Ureter (tissue), 1 donor: ENCODE measurements at places on chromosomes 1 and 21.

DNA sequence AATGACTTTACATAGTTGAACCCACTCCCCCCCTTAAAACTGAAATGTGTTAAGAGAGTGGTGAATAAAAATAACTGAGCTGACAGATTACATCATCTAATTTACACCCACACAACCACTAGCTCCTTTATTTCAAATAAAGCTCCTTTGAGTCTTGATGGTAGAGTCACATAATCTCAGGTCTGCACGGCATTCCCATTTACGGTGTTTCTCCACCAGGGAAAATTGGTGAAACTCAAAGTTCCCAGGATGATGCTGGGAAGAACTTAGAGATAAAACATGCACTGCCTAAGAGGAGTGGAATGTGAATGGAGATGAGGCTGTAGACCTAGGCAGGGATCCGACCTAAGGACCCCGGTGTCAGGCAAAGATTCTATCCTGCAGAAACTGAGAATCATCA is 727.8 kb upstream of the ADAMTS5 start:
- DNase-seq: no peak

GRCh38 chr1:200909071-200909470 is 14.4 kb downstream of the INAVA start:
- DNase-seq: no peak

DNA sequence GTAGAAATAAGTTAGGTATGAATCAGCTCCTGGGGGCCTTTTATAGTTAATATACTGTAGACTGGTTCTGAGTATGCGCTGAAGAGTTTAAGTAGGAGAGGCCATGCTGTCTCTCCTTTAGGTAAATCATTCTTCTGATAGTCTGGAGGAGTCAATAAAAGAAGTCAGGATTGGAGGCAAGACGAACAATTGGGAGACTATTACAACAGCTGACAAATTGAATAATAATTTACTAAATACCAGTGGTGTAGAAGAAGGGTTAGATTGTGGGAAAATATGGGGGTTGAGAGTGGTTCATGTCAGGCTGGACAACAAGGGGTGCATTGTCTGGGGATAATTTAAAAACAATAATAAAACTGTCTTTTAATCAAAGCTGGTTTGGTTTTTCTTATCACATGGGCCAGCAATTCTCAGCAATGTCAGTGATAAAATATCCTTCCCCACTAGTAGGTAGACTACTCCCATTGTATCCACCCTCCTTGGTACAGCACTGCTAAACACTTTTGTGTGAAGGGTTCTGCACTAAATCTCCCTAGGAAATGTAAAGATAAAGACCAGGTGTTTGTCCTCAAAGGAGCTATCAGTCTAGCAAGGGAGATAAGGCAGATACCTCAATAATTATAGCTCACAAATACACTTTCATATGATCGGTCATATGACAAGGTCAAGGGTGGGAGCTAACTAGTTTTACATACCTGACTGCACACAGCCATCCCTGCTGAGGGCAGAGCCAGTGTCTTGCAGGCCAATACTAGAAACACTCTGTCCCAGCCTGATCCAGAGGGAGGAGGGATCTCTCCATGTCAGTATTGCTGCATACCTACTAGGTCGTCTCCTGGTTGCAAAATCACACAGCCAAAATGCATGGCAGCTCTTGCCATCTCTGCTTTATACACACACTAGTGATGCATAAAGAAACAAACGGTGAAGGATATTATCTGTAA is 299.7 kb downstream of the VAV3 start:
- DNase-seq: no peak

GRCh38 chr1:99133756-99134500 is 129.3 kb upstream of the PLPPR5 start:
- DNase-seq: no peak

DNA sequence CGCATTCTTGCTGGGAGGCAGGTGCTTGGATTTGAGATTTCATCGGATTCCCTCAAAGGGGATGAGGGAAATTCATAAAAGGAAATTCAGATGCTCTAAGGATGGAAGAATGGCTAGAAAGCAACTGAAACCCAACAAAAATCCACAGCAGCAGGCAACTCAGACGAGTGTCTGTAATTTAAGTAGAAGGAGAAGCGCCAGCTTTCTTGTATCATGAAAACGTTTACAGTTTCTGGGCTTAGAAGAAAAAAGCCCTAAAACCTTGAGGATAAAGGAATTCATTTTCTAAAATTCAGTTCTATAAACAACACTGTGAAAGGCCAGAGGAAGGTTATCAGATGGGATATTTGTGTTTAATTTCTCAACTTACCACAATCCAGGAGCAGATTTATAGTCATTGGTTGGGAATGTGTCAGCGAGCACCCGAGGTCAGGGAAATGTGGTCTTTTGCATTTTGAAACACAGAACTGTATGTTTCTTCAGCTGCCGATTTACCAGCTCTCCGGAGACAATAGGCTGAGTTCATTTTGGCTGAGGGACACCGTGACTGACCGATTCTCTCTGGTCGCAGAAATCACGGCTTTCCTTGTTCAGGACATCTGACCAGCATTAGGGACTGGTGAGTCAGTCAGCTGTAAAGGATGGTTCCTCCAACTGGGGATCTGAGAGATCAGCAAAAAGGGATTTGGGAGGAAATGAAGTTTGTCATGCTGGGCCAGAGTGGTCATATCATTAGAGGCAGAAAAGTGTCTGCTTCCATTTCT is 111.6 kb upstream of the ERRFI1 start:
- peak; percentile 55 for DNase-seq

GRCh38 chr1:20551945-20552727 is at the start of gene FAM43B:
TSS of gene FAM43B (plus strand) at chr1:20552573. CDS start at chr1:20552974, 401 bp downstream.
- DNase-seq: peak; percentile 65

- no peak for DNase-seq
Observed at GRCh38 chr1:8027748-8028570, 1.9 kb upstream of the ERRFI1 start.

GRCh38 chr1:67952071-67952470 is 98.4 kb downstream of the DIRAS3 start:
- no peak for DNase-seq

DNA sequence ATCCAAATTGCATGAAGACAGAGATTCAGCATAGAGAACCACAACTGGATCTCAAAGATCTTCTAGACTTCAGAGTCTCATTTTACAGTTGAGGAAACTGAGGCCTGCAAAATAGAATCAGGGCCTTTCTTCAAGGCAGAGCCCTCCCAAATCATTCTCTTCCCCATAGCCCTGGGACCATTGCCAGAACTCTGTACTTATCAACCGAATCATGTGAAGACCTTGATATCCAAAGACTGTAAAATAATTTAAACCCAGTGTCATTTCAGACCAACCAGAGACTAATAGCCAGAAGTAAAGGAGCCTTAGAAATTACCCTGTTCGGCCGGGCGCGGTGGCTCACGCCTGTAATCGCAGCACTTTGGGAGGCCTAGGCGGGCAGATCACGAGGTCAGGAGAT is 90.1 kb downstream of the DTL start:
- no peak for DNase-seq

DNA sequence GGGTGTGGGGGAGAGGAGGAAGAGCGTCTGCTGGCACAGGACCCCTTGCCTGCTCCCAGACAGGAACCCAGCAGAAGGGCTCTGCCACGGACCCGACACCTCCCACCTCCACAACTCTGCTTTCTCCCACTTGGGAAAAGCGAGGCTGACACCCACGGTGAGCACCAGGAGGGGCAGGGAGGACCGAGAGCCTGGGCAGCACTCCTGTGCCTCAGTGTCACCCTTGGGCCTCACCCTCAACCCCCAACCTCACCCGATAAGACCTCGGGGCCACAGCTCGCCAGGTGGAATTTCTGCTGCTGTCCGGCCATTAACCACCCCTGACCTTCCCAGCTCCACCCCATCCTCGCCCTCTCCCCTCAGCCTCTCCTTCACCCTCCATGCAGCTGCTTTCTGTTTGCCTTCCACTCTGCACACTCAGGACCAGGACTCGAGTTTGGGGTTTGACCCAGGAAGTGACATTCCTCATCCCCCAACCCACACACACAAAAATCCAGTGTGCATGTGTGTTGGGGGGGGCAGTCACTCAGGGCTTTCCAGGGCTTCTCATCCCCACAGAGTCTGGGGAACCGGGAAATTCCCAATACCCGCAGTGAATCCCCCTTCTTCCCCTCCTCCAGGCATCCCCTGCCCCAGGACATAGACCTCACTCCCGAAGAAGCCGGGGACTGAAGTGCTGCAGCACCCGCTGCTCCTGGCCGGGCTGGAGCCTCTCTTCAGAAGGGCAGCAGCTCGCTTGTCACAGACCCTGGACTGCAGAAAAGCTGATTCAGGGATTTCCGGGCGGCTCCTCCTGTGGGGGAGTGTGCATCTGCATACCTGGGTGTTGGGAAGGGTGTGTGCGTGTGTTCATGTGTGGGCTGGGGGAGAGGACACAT is 65.8 kb downstream of the SYT2 start:
- no peak for DNase-seq

GRCh38 chr1:14597343-14598006 is 1.0 kb upstream of the KAZN start:
- DNase-seq: no peak

- no peak for DNase-seq
Observed at GRCh38 chr1:154902938-154903566, 33.0 kb upstream of the KCNN3 start.

- peak; percentile 53 for DNase-seq
Observed at GRCh38 chr1:117928881-117929342, 509 bp downstream of the GDAP2 start.

GRCh38 chr1:59765011-59765730 is 49.6 kb upstream of the HOOK1 start:
- DNase-seq: no peak

DNA sequence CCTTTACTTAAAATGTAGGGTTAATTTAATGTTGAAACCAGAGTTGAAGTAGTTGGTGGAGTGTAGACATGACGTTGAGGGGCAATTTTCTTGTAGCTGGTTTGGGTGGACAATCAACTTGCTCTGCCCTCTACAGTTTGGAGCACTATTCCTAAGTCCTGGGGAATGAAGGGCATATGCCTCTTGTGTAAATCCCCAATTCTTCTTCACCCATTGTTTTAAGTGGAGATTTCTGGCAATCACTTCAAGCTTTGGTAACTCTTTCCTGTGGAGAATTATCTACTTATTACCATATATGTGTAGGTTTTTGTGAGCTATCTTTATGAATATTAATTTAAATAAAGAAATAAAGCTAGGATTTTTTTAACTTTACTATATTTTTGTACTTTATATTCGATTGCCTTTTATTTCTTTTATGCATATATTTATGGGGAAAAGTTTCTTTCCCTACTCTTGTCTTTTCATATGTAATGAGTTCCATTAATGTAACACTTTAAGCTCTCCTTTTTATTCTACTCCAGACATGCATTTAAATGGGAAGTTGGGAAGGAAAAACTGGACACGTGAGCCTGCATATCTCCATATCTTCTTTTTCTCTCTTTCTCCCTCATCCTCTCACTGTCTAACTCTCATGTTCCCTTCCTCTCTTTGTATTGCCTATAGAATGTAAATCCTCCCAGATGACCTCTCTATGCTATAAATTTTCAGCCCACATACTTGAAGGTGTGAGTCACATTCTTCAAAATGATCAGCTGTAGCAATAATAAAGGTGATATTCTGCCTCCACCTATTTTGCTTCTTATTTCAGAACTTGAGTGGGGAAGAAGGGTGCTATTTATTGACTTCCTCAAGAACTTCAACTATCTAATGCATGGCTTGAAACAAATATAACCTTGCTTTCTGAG is 276.7 kb downstream of the PTPRC start:
- no peak for DNase-seq

DNA sequence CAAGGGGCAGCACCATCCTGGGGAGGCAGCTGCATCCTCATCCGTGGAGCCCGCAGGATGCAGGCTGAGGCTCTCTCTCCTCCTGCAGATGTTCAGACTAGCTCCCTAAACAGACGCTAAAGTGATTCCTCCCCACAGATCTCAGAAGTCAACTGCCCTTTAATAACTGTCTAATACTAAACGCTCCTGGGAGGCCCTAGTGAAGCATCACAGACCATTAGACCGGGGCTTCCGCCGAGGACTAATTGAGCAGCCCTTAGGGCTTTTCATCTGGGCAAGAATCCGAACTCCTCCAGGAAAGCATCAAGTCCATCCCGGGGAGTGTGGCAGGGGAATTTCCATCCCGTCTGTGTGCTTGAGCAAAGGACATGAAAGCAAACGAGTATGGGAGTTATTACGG is 40.4 kb downstream of the PRDM16 start:
- no peak for DNase-seq

DNA sequence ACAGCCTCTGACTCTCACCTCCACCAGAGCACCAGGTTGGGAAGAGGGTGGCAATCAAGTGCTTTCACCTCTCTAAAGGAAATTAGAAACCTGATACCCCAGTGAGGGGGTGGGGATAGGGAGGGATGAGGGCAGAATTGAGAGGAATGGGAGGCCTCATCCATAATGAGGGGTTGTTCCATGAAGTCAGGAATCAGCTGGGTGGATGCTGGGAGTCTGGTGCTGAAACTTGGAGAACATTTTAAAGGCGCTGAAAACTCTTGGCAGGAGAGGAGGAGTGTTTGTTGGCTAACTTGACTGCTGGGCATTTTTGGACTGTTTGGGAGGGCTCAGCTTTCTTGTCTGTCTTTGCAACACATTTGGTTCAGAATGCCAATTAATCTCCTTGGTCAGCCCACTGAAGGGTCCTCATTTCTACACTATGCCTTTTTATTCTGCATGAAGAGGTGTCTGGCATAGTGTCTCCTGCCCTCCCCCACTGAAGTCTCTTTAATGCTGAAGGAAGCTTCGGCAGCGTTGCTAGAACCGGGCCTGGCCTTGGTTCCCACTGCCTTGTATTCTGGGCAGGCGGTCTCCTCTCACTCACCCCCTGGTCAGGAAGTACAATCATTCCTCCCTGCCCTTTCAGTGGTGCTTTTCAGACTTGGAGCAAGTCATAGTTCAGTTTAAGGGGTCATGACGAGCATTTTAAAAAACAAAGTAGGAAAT is 2.2 kb downstream of the PHGDH start:
- DNase-seq: no peak

DNA sequence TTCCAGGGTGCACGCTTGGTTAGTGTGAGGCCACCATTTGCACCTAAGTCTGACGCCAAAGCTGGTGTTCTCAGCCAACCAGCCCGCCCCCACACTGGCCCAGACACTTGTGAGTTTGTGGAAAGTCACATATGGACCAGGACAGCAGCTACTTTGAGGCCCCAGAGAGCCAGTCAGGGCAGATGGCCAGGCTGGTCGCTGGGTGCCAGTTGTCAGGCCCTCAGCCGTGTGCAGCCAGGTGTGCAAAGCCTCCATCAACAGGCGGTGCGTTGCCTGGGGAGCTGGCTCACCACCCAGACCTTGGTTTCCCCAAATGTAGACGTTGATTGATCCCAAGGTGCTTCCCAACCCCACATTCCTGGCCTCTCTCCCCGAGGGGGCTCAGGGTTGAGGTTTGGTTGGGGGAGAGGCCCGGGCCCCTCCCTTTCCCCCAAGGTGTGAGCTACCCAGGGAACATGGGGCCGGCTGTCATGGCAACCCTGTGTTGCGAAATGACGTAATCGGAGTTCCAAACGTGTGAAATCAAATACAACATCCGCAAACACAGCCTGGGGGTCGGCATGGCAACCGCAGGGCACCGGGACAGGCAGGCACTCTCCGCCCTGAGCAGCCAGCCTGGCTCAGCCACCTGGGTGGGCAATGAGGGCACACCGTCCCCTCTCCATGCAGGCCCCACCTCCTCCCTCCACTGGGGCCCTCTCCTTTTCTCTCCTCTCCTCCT is 42.2 kb upstream of the WNT4 start:
- no peak for DNase-seq
